Right lobe of liver (tissue), 6 donors: ENCODE measurements at places on chromosomes 16 and 17. TPM values are rescaled to one million over a fixed set of nuclear protein-coding genes. Genes with fewer than 3 reads are reported as not detected.
A peak's percentile ranks its signal among the peaks of the same experiment; 100 is the strongest.

Gene PPY
- not detected for total RNA-seq

Gene RAC3
- 4.6 TPM for total RNA-seq

- no peak for DNase-seq
Measured at GRCh38 chr17:56172517-56172982, 19.3 kb downstream of the ANKFN1 start.

DNA sequence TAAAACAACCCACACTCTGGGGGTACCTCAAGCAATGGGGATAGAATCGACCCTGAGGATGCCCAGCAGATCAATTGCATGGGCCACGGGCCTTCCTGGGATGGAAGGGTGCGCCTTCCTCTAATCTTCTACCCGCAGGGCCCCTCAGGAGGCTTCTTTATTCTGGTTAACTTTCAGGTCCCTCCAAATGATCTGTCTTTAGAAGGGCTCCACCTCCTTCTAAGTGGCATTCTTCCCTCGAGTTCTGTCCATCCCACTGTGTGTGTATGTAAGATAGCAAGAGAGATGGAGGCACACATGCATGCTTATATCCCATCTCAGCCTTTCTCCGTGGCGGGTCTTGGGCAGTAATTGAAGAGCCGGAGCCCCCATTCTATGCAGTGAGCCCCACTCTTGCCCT, 125.7 kb downstream of the MRM1 start:
- DNase-seq, result no peak

DNA sequence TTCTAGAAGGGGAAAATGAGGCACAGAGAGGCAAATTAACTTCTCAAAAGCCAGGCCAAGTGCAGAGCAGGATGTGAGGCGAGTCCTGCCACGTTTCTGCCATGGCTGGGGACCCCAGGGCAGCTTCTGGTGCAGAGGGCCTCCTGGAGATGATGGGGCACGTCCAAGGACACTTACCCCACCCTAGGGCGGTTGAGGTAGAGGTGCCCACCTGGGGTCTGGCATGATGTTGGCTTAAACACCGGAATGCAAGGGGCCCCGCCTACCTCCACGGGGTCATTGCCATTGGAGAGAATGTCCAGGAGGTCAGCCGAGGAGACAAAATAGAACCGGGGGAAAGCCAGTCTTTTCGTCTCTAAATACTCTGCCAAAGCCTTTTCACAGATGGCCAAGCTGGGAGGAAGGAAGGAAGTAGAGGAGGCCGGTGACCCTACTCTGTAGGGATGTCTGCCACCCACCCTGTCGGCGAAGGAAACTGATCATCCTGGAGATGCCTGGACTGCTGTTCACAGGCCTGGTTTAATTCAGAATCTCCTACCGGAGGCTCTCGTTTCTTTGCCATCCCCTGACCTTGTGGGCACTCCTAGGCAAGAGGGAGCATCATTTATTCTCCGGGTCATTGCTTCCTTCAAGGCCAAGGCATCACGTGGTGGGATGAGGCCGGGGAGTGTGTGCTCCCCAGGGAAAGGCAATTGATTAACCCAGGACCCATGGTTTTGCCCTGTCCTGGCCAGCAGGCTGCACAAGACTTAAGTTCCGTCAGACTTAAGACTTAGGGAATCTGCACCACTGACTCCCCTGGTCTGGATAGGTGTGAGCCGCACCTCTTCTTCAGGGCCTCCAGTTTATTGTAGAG, 70.5 kb downstream of the DNAH17 start:
- DNase-seq, result no peak

DNA sequence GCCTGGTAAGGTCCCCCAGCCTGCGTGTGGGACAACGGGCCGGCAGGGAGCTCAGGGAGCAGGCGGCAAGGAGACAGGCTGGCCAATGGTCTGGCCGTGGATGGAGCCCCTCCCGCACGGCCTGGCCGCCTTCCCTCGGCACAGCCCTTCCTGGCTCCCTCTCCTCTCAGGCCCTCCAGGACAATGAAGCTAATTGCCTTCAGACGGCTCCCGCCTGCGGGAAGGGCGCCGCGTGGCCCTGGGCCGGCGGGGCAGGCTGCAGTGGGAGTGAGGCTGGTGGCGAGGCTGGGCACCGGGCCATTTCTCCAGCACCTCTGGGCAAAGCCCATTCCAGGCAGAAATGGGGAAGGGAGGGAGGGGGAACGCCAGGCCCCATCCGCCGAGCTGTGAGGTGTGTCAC, 50.9 kb downstream of the ENGASE start:
- no peak for DNase-seq

GRCh38 chr16:85455534-85455933, 157.6 kb upstream of the GSE1 start:
- no peak for DNase-seq

DNA sequence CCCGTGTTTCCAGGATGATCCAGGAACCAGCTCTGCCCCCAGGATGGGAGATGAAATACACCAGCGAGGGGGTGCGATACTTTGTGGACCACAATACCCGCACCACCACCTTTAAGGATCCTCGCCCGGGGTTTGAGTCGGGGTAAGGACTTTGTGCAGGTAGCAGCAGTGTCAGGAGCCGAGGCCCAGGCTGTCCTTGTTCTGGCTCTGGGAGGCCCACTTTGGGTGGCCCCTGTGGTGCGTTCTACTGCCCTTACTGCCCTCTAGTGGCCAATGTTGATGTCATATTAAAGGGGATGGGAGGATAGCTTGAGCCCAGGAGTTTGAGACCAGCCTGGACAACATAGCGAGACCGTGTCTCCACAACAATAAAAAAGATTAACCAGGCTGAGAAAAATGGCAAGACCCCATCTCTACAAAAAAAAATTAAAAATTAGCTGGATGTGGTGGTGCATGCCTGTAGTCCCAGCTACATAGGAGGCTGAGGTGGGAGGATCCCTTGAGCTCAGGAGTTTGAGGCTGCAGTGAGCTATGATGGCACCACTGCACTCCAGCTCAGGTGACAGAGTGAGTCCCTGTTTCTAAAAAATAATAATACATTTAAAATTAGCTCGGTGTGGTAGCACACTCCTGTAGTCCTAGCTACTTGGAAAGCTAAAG, 20.9 kb upstream of the CLEC18A start:
- no peak for DNase-seq

- no peak for DNase-seq
Measured at GRCh38 chr16:14202697-14203096, 131.6 kb downstream of the MRTFB start.

Gene RAB37
- 5.0 TPM for total RNA-seq

- DNase-seq, result peak; percentile 96
Measured at GRCh38 chr16:11611871-11612664, 25.3 kb upstream of the LITAF start.

DNA sequence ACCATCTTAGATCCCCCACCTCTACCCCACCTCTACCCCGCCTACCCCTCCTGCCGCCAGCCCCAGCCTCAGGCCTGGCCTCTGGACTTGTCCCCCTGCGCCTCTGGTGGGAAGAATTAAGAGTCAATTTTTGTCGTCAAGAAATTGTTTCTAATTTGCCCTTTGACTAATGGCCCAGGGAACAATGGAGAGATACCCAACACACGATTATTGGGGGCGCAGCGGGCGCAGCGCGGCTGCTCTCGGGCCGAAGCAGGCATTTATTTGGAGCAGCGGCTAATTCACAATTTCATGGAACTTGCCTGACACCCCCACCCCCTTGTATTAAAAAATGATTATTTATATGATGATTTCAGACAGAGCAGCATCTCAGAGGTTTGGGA, 4.4 kb upstream of the BAHCC1 start:
- no peak for DNase-seq

DNA sequence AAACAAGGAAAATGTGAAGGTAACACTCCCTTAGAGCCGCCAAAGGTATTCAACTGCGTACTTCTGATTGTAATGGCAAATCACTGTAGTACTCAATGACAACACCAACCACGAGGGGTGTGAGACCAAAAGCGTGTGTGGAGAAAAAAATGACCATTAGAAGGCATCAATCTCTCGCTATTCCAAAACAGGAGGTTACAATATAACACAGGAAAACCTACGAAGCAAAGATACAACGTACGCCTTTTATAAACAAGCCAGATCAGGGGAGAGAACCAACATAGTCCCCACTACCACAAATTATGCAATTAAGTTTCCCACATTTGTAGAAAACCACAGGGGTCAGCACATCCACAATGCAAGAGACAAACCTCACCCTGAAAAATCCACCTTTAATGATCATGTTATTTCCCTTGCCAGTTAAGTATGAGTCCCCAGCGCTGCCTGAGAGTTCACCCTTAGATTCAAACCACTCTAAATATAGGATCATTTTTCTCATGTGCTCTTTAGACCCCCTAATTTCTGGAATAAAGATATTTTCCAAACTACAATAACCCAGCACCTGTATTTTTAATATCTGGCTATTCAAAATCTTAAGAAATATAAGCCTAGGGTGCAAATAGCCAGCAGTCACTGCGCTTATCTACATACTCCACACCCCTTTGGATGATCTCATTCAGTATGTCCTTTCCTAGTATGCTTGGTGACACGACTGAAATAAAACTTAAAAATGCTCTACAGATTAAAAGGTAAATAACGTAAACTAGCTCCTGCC, 12.4 kb downstream of the TEX14 start:
- no peak for DNase-seq

DNA sequence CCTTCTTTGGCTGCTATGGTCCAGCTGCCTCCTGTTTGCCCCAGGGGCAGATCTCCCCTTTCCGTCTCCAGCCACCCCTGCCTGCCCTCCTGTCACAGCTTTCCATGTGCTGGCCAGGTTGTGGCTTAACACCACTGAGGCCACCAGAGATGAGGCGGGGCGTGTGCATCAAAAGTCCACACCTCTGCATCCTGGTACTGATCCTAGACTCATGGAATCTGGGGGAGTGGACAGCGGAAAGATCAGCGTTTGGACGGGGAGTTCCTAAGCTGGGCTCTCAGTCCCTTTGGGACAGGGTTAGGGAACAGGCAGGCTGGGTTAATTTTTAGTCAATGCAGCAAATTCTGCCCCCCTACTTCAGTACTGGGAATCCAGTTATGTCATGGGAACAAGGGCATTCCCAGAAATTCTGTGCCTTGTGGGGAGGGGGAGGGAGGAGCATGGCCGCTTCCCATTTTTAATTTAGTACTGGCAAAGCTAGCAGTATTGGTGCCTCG, 3.9 kb downstream of the IGFBP4 start:
- peak; percentile 91 for DNase-seq

Gene LDHD
- total RNA-seq, result 62.9 TPM

- DNase-seq, result peak; percentile 68
Measured at GRCh38 chr16:69397821-69398521, 12.2 kb upstream of the TERF2 start.
